ENCODE measurements at places on chromosomes 7 and 10.

GRCh38 chr7:24995466-24995865 lies 15.5 kb upstream of the OSBPL3 start:
- DNase-seq: no peak

DNA sequence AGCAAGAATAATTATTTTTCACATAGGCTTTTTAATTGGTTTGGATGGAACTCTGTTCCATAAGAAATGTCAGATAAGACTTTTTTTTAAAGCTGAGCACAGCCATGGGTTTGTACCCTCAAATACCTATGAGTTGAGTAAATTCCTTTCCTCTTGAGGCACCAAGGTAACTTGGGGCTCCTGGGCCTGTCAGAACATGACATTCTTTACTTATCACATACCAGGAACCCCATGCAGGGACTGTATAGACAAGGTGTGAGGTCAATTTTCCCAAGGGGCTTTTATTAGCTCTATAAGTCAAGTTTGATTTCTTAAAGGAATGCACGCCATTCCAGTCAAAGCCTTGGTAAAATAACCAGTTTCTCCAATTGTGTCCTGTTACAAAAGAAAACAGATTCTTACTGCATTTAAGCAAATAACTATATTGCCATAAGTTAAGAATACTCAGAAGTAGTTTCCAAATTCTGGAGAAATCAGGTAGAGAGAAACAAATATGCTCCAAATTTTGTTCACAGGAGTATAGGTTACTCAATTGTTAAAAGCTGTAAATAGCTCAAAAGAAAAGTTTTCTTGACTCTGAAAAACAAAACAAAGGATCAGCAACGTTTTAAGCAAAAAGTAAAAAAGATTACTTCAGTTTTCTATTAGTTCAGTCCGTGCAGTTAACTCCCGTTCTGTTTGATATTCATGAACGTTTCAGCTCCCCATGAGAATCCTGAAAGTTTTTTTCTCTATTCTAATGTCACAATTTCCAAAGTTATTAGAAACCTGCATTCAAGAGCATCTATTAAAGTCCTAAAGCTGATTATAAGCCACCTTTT lies 167.5 kb upstream of the NAMPT start:
- DNase-seq: no peak

DNA sequence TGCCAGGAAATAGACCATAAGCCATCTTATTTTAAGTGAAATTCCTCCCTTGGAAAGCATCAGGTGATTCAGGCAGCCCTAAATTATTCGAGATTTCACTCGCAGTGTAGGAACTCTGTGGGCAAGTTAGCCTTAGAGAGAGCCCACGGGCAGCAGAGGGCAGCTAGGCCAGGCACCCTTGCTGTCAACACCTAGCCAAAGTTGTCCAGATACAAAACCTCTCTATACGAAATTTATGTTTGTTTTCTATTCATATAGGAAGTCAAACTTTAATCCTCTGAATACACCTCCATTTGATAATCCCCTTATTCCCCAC lies 1043.5 kb downstream of the GATA3 start:
- no peak for DNase-seq

GRCh38 chr7:120567204-120567603 lies 290.7 kb downstream of the TSPAN12 start:
- DNase-seq: no peak

- no peak for DNase-seq
These were observed 221.8 kb upstream of the PPP1R3A start for GRCh38 chr7:114140561-114140960.

DNA sequence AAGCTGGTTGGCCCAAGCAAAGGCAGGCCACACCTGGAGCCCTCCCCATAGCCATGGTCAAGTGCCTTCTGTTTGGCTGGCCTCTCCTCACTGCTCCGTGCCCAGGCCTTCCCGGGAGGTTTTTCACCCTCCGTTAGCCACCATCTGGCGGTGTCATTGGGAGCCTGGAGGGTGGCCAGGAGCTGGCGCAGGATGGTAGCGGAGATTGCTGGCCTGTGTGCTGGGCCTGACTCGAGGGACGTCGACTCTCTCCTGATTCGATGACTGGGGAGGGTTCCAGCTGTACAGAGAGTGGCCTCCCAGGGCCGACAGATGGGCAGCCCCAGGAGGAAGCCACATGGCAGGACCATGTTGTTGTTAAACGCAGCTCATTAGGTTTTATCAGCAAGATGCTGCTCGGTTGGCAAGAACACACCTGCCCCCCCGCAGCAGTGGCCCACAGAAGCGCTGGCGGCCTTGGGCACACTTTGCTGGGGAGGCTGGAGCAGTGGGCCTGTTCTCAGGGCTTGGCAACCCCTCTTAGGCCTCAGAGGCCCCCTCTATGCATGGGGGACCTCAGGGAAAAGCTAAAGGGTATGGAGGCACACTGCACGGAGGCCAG lies 64.0 kb upstream of the CACUL1 start:
- peak; percentile 72 for DNase-seq

- no peak for DNase-seq
These were observed 74.9 kb upstream of the COL13A1 start for GRCh38 chr10:69726850-69727249.

GRCh38 chr7:47634273-47634672 lies 52.4 kb upstream of the TNS3 start:
- no peak for DNase-seq

- no peak for DNase-seq
These were observed 754.7 kb downstream of the SUGCT start for GRCh38 chr7:40889539-40889938.

DNA sequence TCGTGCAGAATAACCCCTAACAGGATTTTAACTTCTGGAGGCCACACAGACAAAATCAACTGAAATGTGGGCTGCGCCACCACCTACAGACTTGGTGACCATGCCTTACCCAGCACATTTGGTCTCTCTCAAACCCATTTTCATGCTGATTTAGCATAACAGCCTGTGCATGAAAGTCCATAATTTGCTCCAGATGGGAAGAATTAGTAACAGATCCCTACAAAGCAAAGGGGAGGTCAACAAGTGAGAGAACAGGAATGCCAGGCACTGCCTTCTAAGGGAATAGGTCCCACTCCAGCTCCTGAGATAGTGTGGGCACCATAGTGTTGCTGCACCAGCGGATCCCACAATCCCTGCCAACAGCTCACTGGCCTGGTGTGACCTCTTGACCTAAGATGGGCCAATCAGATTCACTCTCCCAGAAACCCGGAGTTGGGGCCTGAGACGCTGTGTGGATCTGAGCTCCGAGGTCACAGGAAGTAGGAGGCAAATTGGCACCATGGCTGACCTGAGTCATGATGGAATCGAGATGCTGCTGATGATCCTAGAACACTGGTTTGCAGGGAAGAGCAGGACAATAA lies 32.4 kb downstream of the SLIT1 start:
- no peak for DNase-seq

DNA sequence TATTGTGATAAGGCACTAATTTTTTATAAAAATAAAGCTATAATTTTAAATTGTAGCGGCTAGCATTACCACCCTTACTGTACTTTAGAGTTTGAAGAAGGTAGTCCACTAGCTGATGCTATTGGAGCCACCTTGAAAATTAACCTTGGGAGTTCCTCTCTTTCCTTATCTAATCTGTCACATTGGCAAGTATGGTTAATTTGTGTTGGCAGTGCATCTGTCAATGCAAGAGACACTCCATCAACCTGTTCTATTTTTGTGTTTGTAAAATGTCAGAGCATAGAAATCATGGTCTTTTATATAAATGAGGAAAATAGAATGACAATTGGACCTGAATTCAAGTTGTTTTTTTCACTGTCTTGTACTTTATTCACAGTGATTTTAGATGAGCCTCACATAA lies 20.5 kb downstream of the GLCCI1 start:
- DNase-seq: no peak

- DNase-seq: no peak
These were observed 155.0 kb downstream of the CTTNBP2 start for GRCh38 chr7:117718116-117718835.

GRCh38 chr10:5551531-5552375 lies 27.0 kb downstream of the CALML3 start:
- no peak for DNase-seq

DNA sequence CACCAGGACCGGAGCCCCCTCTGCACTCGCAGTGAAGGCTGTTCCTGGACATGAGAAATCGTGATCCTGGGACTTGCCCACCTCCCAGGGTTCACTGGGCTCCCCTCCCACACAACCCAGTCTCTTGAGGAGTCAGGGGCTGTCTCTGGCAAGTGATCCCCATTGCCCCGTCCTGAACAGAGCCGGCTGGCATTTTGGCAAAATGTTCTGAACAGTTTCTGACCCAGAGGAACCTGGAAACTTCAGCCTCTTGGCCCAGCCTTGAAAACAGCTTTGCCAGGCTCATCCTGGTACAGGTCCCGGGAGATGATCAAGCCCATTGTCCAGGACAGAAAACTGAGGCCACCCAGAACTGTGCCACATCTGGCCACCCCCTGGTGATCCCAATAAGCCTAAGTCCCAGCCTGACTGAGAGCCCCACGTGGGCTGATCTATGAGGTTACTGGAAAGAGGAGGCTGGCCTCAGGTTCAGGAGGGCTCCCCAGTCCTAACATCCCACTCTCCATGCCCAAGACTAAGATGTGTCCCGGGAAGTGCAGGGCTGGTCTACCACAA lies 115.7 kb downstream of the OAT start:
- DNase-seq: no peak

DNA sequence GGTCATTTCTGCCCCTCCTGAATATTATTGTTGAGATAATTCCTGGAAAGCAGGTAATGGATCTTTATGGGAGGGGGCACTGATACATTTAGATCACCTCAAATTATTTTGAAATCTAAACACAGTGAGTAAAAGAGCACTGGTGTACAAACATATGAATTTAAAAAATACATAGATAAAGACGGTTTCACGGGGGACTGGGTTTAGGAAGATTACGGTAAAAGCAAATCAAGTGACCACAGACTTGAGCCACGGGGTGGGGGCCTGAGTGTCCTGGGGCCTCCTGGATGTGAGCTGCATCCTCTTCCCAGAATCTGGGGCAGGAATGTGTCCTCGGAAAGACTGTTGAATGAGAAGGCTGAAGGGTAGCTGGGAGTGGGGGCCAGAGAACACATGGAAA lies 219.1 kb upstream of the KLF6 start:
- no peak for DNase-seq

GRCh38 chr7:77406421-77406820 lies 9.7 kb downstream of the GSAP start:
- no peak for DNase-seq

DNA sequence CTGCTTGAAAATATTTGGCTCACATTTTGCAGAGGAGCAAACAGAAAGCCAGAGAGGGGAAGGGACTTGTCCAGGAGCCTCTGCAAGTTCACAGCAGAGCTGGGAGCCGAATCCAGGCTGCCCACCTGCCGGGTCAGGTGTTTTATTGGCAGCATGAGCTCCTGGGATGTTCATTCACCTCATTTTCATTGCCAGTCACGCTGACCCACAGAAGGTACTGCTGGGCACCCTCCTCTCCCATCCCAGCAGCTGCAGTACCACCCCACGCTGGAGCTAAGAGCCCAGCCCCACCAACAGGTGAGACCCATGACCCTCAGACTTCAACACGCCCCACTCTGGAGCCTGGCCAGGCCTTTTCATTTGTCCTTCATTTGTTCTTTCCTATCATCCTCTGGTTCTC lies 102.7 kb downstream of the GRID1 start:
- DNase-seq: no peak

DNA sequence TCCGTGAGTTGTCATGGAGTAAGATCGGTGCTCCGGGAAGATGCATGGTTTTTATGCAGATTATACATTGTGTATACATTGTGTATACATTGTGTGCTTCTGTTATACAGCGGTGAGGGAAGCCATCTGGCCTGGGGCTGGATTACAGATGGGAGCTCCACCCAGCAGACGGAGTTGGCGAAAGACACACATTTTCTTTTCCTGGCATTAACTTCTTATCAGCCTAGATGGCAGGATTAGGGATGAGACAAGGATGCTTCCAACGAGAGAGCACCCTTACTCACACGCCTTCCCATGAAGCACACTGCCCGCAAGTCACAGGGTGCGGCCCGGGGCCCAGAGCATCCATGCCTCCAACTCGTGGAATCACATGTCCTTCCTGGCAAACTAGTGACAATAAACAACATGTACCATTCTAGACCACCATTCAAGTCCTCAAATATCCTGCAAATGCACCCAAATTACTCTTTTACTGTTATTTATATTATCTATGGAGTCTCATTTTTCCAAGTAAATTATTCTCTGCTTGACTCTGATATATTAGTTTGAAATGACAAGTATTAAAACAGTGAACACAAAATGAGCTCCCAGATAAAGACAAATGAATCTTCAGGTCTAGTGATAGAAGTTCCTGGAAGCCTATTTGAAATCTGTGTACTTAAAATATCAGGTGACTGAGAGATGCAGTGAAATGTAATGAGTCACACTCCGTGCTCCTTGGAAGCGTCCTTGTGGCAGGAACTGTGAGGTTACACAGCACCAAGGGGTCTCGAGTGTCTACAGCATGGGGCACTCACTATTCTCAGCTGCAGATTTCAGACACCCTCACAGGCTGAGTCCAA lies 29.8 kb upstream of the PPP2R2D start:
- no peak for DNase-seq

GRCh38 chr10:8065651-8066050 lies 11.2 kb downstream of the GATA3 start:
- no peak for DNase-seq

DNA sequence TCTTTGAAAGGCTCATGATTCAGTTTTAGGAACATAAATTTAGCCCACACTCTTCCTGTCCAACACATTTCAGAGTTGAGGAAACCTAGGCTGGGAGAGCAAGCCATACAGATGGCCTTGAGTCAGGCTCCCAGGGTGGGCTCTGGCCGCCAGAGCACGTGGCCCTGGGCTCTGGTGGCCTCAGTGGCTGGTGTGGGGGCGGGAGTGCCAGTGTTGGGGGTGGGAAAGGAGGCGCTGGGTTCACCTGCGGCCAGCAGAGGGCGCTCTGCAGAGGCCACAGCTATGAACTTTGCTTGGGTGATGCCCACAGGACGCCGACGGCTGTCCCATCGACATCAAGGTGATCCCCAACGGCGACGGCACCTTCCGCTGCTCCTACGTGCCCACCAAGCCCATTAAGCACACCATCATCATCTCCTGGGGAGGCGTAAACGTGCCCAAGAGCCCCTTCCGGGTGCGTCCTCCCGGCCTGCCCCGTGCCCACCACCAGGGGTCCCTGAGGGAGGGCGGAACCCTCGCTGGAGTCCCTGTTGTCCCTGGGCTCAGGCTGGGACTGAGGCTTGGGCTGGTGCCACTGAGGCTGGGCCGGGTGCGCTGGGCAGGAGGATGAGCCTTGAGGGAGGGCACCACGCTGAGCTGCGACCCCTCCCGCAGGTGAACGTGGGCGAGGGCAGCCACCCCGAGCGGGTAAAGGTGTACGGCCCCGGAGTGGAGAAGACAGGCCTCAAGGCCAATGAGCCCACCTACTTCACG lies 11.9 kb downstream of the FLNC start:
- no peak for DNase-seq

DNA sequence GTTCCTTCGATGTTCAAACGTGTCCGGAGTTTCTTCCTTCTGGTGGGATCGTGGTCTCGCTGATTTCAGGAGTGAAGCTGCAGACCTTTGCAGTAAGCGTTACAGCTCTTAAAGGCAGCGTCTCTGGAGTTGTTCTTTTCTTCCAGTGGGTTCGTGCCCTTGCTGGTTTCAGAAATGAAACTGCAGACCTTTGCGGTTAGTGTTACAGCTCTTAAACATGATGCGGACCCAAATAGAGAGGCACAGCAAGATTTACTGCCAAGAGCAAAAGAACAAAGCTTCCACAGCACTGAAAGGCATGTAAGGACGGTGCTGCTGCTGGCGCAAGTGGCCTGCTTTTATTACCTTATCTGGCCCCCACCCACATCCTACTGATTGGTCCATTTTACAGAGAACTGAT lies 931.4 kb downstream of the IPMK start:
- DNase-seq: no peak

All from NCI-H524 treated with DMSO at 0.1 percent for 48 hours (cell line).